ENCODE measurements at places on chromosomes 12 and 14.

GRCh38 chr14:91585856-91586255 is 75.7 kb upstream of the PPP4R3A start:
- no peak for DNase-seq

GRCh38 chr12:33383503-33383902 is 56.1 kb downstream of the SYT10 start:
- DNase-seq = no peak

- DNase-seq = no peak
Measured at GRCh38 chr12:53981634-53982565, 3.0 kb upstream of the HOXC10 start.

GRCh38 chr12:64672925-64673409 is 62.7 kb downstream of the RASSF3 start:
- DNase-seq = peak; percentile 66

DNA sequence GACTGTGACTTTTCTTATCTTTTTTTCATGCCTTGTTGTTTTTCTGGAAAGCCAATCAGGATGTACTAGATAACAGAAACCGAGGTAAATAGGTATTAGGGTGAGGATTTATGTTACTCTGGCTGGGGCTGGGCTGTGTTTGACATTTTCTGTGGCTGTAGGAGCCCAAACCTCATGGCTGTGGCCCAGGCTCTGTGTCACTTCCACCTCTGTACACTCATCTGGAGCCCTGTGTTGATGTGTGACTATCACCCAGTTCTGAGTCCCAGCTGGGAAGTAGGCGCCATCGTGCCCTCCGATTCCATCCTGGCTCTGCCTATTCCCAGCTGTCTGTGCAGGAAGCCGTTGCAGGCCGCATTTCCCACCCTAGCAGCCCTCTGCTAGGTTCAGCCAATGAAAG is 1.6 kb upstream of the HHIPL1 start:
- DNase-seq = no peak

DNA sequence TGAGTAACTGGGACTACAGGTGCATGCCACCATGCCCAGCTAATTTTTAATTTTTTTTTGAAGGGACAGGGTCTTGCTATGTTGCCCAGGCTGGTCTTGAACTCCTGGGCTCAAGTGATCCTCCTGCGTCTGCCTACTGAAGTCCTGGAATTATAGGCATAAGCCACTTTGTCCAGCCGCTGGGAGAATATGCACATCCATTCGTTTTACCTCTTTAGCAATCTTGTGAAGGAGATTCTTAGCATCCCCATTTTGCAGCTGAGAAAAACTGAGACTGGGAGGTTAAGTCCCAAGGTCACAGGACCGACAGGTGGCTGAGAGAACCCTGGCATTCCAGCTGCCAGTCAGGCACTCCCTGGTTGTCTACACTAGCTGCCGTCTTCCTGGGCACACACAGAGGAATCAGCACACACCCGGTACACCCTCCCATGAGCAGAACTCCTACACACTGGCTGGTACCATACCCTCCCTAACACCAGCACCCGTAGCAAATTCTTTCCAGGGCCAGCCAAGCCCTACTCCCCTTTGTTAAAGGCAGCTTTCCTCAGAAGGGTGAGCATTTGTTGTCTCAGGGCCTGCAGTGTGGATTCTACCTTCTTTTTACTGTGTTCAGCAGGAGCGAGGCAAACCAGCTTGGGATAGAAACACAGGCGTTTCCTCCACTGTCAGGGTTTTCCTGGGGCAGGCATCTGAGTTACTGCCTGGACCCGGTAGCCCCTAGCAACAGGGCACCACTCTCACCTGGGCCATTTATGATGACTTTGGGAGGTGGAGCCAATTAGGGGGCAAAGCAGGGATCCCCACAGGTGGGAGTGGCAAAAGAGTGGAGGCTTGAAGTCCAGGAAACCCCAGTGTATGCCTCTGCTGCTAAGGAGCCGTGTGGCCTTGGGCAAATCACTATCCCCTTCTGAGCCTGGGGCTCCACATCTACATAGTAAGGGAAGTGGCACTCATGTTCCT is 70.2 kb downstream of the IRF2BPL start:
- no peak for DNase-seq

DNA sequence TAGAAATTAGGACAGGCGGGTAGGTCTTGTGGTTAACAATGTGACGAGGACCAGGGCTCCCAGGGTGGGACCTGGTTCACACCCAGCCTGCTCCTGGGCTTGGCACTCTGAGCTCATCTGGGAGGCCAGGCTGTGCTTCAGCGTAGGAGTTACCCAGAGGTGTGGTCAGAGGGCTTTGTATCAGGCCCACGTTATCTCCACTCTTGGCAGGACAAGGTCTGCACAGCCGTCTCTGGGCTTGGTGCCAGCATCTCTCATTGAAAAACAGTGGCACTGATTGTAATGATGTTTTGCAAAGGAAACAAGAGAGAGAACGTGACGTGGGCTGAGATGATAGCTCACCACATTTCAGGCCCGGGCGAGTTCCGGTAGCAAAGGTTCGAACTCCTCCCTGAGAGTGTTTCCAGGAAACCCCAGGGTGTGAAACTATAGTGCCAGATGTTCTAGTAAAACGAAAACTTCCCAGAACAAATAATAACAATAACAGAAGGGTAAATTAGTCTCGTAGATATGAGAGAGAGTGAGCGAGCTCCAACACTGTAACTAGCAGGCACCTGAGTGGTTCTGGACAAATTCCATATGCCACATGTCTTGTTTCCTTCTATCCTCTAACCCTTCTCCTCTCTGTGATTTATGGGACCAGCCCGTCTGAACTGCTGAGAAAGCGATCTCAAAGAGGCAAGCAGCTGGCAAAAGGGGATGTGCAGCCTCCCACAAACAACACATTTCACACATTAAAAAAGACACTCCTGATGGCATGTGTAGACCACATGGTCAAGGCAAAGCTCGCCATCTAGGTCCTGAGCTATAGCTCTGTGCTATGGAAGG is 227.3 kb downstream of the KTN1 start:
- peak; percentile 80 for DNase-seq

DNA sequence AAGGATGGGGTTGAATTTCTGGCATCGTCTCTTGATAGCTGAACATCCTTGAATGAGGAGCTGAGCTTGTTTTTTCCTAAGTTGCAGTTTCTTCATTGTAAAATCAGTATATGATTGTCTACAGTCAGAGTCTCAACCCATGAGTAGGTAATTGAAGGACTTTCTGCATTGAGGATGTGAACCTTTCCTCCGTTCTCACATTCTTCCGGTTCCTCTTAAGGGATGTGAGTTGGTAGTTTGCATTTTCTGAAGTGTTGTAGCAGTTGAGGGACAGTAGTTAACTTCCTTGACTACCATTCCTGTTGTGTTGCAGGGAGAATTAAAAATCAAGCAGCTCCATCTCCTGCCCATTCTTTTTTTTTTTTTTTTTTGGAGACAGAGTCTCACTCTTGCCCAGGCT is 19.1 kb downstream of the TPCN1 start:
- DNase-seq = no peak

- DNase-seq = no peak
Measured at GRCh38 chr14:55767286-55767685, 187.3 kb downstream of the KTN1 start.

DNA sequence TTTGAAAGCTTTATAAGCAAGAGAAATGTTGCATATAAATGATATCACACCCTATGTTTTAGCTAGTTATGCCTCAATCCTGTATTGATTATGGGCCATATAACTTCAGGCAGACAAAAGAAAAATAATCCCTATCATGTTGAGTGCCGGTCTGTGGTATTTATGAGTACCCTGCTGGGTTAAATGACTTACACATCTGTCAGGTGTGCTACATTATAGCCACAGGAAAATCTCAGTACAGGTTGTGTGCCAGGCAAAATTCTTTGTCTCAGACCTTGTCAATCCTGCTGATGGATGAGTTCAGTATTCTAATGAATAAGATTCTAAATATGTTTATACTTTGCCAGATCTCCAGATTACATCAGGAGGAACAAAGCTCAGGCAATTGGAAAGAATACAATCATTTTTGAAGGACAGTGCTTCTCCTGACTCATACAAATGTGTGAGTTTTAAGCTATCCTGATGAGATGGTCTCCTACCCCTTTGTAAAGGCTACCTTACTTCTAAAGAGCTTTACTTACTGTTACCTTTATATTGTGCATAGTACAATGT is 109.8 kb upstream of the FOXG1 start:
- DNase-seq = no peak

DNA sequence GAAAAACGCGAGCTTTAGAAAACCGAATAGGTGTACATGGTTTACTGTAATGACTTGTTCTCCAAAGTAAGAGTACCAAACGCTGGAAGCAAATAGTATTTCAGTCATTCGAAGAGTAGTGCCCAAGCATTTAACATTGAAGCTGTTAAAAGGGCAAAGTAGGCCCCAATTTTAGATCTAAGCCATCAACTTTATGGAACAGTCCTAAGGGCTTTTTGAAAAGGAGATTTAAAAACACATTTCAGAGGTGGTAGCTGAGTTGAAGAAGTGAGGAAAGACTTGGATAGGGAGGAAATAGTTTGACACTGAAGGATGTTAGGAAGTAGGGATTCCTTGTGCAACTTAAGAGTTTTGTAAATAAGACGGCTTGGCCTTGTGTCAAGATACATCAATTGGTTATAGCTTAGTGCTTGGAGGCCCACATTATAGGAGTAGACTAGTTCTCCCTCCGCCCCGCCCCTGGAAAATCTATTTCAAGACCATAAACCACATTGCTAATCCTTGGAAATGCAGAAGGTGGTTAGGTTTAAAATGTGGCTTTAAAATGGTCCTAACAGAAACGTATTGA is 783 bp upstream of the TUBA1B start:
- peak; percentile 50 for DNase-seq

GRCh38 chr12:10293570-10294227 is 14.0 kb upstream of the KLRD1 start:
- DNase-seq = no peak

DNA sequence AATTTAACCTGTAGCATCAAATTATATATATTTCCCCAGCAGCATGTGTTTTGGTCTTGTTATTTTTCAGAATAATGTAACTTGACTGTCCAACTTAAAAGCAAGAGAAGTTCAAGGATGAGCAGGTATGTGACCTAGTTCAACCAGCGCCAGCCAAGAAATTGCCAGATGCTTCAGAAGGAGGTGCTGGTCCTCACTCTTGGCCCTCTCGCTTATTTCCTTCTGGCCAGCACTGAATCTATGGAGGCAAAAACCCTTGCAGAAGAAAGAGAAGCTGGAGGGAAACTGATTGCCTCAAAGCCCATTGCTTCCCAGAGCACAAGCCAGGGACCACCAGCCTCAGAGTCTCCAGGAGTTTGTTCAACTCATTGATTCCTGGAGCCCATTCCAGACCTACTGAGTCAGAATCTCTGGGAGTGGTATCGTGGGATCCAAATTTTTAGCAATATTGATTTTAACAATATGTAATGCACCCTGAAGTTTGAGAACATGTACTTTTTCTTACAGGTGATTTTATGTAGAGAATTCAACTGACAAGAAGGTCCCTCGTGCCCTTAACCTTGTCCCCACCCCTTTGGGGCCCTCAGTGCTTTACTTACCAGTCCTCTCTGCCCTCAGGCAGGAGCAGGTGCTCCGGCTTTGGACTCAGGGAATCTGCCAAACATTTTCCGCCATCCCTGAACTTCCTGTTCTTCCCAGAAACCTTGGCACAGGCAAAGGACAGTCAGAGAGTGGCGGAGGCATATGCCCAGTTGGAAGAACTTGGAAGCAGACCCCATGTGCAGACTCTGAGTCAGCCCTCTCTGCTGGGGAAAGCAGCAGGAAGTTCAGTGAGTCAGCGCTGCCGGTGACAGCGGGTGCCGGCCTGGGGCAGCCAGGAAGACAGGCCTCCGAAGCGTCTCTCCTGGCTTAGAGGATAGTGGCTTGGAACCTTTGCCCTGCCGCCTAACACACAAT is 10.4 kb downstream of the BEST3 start:
- peak; percentile 94 for DNase-seq

GRCh38 chr14:23181946-23182345 is 1.5 kb downstream of the SLC7A8 start:
- no peak for DNase-seq

DNA sequence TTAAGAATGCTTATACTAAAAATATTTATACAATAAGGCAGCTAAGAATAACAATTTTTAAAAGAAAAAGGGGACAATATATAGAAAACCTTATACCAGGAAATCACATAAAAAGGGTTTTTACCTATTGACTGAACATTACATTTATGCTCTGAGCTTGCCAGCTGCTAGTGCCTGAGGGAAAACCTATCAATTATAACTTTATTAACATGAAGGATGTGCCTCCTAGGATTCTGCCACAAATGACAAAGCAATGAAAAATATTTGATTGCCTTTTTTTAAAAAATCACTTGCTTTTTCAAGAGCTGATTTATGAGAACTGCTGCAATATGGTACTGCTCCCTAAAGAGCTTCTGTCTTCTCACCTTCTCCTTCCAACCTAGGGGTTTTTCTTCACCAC is 185.7 kb downstream of the RIMBP2 start:
- DNase-seq = no peak

GRCh38 chr12:28884904-28885679 is 264.0 kb upstream of the FAR2 start:
- peak; percentile 47 for DNase-seq

GRCh38 chr14:70808416-70809224 is 693 bp downstream of the MAP3K9 start:
- no peak for DNase-seq

GRCh38 chr12:25698772-25699171 is 145.7 kb upstream of the LMNTD1 start:
- no peak for DNase-seq

DNA sequence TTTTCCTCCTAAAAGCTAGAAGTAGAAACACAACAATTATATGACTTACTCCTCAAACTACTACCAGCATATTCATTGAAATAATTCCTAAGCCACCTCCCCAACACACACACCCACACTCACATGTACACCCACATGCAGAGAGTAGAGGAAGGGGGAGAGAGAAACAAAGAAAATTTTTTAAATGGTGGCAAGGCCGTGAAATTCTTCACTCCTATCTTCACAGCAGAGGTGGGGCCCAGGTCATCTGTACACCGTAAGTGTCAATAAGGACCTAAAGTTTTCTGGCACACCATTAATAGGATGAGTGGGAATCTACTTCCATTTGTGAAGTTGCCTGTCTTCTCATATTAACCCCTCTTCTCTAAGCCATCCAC is 73.9 kb upstream of the EGLN3 start:
- DNase-seq = no peak

GRCh38 chr14:90556012-90556477 is 159.2 kb downstream of the CALM1 start:
- DNase-seq = no peak

DNA sequence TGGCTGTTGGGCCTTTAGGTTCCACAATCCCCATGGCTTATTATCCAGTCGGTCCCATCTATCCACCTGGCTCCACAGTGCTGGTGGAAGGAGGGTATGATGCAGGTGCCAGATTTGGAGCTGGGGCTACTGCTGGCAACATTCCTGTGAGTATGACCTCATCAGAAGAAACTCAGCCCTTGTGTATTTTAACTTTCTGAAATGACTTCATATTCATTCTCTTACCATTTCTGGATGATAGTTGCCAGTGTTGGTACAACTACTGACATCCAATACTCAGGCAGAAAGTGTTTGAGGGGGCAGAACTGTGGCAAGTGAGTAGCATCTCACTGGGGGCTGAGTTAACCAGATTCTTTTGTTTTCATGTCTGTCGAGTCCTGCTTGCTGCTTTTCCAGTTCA is 2.3 kb downstream of the DAZAP2 start:
- peak; percentile 83 for DNase-seq

GRCh38 chr12:59158066-59158465 is 237.8 kb upstream of the LRIG3 start:
- no peak for DNase-seq

- DNase-seq = no peak
Measured at GRCh38 chr12:119036878-119037825, 55.8 kb downstream of the SRRM4 start.

GRCh38 chr12:23621900-23622299 is 327.6 kb downstream of the SOX5 start:
- DNase-seq = no peak

All from IMR-90 (cell line).